ENCODE measurements at places on chromosomes 5 and 9.

GRCh38 chr5:159471904-159472303 is 141.6 kb upstream of the IL12B start:
- no peak for DNase-seq

GRCh38 chr5:59036274-59036961 is 453.5 kb downstream of the RAB3C start:
- DNase-seq: peak; percentile 65

DNA sequence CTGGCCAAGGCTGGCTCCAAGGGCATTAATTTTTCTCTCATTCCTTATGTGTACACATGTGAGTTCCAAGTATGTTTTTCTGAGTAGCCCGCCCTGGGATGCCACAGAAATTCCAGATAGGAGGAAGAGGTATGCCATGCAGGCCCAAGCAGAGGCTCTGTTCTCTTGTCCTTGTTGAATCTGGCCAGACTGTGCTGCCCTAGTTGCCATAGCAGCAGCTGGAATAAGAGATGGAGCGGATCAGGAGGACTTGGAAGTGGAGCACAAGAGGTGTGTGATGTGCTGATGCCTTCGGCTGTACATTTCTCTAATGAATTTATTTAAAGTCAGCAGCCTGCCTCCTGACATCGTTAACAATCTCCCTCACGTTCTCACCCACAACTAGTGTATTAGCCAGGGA is 235.6 kb upstream of the RPS23 start:
- no peak for DNase-seq

GRCh38 chr5:95738072-95738471 is 6.9 kb downstream of the RHOBTB3 start:
- no peak for DNase-seq

DNA sequence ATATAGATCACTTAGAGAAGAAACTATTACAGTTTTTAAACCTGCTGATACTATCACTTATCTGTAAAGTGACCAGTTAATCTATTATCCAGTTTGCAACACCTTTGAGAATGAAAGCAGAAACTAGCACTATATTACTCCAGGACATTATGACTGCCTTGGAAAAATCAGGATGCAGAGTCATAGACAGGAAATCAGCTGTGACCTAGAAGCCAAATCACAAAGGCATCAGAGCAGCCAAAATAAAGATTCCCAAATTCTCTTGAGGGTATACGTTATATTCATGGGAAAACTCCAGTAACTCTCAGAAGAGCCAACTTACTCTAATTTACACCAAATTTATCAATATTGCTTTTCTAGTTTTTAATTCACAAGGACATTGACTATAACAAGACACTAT is 49.9 kb downstream of the CDO1 start:
- DNase-seq: no peak

GRCh38 chr9:112556497-112557442 is 70.1 kb downstream of the KIAA1958 start:
- no peak for DNase-seq

- no peak for DNase-seq
Measured at GRCh38 chr9:112532427-112532826, 45.8 kb downstream of the KIAA1958 start.

GRCh38 chr9:70801181-70801829 is 320.1 kb downstream of the TRPM3 start:
- DNase-seq: no peak

GRCh38 chr9:133238272-133238850 is 29.3 kb upstream of the OBP2B start:
- DNase-seq: peak; percentile 40

GRCh38 chr9:91572044-91572443 is 148.4 kb upstream of the NFIL3 start:
- no peak for DNase-seq

GRCh38 chr5:177355868-177356168 is 1.9 kb upstream of the RGS14 start:
- no peak for DNase-seq

GRCh38 chr5:94745786-94746730 is 127.6 kb downstream of the SLF1 start:
- DNase-seq: no peak

- no peak for DNase-seq
Measured at GRCh38 chr5:93273176-93273575, 307.8 kb downstream of the NR2F1-AS1 start.

DNA sequence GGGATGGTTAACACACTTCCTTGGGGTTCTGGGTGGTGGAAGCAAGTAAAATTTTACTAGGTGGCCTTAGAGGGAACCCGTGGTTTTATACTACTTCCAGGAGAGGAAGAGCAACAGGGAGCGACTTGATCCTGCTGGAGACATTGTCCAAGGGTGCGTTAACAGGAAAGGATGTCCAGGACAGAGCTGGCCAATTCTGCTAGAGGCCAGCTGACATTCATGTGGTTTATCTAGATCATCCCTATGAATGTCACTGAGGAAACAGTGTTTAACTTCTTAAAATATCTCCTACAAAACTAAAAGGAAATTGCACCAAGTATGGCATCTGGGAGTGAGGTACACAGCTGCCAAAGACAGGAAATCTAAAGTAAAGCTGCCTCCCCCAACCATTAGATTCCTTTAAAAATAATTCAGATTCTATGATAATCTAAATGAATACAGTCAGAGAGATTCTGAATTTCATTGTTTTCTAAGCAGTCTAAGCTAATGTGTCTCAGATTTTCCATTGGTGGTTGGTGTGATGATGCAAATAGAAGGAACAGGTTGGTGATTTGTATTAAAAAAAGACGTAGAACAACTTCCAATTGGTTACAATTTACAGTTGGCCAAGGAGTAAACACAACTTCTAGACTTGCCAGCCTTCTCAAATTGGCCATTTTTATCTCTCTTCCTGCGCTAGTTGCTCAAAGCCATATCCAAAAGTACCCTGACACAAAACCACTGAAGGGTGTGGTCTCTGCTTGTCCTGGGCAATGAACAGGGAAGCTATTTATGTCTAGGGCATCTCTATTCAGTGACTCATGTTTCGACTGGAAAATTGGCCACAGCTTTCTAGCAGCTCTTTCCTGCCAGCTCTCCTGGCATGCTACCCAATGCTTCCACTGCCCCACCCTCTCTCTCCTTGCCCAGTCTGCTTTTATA is 574.7 kb upstream of the MEF2C start:
- DNase-seq: no peak

DNA sequence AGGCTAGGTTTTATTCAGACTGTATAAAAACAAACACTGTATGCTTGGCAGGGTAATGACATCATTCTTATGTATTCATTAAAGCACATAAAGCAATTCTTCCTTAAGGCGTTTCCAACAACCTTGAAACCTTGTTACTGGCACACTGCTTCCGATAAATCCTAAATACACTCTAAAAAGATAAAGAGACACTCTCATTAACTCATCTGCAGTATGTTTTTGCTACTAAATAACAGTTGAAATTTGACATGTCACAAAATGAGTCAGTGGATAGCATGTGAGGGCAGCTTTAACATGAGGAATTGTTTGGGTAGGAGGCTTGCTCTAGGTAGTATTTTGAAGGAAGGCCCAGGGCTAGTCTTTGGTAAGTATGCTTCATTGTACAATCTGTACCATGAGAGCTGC is 13.7 kb downstream of the YIPF5 start:
- no peak for DNase-seq

GRCh38 chr5:32231241-32231640 is 57.1 kb upstream of the GOLPH3 start:
- DNase-seq: no peak

DNA sequence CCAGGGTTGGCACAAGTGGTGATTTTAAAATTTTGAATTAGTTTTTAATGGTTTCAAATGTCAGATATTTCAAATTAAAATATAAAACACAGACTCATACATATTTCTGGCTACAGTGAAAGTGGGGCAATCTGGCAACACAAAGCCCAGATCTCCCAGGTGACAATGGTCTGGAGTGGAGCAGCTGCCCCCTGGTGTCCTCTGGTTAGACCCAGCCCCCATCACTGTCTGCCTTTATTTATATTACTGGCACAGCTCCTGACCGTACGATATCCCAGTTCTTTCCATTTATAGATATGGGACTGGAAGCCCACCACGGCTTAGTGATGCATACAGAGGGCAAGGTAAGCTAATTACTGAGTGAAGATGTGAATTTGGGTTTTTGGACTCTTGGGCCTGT is 37.3 kb downstream of the MACIR start:
- DNase-seq: no peak

DNA sequence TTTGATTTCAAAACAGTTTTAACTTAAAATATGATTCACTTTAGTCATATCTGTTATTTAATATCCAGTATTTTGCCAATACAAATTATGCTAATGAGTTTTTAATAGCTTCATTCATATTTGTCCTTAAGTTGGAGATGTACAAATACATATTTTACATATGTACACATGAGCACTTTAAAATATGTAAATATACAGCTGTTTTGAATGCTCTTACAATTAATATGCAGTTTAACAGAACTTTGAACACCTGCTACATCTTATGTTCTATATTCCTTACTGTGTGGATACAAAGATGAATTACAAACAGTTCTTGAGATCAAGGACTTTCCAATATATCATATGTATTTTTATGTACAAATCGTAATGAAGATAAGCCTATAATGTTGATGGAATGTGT is 74.0 kb downstream of the CHSY3 start:
- DNase-seq: no peak

- no peak for DNase-seq
Measured at GRCh38 chr5:168477060-168477459, 9.2 kb upstream of the RARS1 start.

DNA sequence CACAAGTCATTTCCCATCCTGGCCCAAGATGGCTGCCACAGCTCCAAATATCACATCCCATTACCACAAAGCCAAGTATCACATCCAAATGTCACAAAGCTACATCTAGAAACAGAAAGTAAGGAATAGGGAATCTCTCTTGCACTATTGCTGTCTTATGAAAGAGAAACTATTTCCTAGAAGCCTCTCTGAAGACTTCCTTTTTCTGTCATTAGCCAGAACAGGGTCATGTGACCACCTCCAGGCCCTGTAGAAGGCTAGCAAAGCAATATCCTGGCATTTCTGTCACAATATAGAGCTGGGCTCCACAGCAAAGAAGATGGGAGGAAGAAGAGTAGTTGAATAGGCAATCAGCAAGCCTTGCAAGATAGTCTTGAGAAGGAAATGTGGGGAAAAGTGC is 99.2 kb downstream of the SH3TC2 start:
- DNase-seq: peak; percentile 4

GRCh38 chr9:132672413-132672690 is 2.1 kb downstream of the GTF3C4 start:
- no peak for DNase-seq

DNA sequence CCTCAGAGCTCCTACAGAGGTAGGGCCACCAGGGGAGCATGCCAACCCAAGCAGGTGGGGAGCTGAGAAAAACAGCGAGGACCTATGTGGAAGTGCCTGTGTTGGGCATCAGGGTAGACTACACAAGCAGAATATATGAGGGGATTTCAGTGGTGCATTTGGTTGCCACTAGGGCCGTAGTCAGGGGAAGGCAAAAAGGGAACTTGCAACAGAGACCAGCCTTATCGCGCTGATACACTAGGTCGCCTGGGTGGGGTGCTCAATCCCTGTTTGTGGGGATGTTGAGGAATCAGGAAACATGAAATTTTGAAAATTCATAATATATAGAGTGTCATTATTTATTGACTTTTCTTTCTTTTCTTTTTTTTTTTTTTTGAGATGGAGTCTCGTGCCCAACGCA is 370.9 kb upstream of the PRR16 start:
- peak; percentile 2 for DNase-seq

DNA sequence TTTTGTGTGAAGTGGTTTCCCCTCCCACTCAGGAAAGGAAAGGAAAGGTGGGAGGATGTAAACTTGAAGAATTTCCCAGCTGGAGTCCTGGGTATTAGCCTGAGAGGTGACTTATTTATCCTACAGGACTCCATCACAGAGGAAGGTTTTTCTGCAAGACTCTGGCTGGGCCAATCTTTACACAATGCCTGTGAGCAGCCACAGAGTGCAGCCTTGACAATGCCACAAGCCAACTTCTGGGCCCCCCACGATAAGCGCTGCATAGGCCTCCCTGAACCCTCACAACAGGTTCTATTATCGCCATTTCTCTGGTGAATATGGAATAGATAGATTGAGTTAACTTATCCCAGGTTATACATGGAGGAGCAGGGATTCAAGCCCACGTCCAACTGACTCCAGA is 12.4 kb downstream of the TTC39B start:
- DNase-seq: no peak

DNA sequence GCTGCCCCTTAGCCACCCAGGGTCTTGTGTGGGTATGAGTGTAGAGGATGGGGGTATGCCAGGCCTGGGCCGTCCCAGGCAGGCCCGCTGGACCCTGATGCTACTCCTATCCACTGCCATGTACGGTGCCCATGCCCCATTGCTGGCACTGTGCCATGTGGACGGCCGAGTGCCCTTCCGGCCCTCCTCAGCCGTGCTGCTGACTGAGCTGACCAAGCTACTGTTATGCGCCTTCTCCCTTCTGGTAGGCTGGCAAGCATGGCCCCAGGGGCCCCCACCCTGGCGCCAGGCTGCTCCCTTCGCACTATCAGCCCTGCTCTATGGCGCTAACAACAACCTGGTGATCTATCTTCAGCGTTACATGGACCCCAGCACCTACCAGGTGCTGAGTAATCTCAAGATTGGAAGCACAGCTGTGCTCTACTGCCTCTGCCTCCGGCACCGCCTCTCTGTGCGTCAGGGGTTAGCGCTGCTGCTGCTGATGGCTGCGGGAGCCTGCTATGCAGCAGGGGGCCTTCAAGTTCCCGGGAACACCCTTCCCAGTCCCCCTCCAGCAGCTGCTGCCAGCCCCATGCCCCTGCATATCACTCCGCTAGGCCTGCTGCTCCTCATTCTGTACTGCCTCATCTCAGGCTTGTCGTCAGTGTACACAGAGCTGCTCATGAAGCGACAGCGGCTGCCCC is 2.6 kb downstream of the SLC35A4 start:
- no peak for DNase-seq

GRCh38 chr5:141841378-141842180 is 36.6 kb downstream of the PCDH1 start:
- no peak for DNase-seq

- DNase-seq: peak; percentile 2
Measured at GRCh38 chr5:67065696-67066095, 130.9 kb downstream of the CD180 start.

DNA sequence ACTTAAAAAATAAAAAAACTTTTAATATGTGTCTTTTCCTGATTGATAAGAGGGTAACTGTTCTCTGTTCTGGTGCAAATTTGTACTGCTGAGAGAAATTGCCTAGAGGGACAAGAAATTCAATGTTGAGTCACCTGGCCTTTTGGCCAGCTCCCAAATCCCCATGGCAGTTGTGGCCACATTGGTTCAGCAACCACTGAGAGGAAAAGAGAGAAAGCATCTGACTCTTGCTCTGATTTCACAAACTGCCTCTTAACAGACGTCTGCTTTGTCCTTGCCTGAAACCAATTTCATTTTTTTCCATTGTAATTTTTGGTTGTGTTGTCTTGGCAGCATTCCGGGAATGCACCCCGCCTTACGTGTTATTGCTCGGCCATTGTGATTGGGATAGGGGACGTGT is 42.4 kb downstream of the NTRK2 start:
- no peak for DNase-seq

- no peak for DNase-seq
Measured at GRCh38 chr5:38551030-38552017, 5.1 kb downstream of the LIFR start.

Measured in CD4-positive, alpha-beta T cell treated with Interleukin-10 for 1 hour (primary cell).